Muscle of leg (tissue), 16 donors: ENCODE measurements at places on chromosomes 7 and 10.
A peak's percentile ranks its signal among the peaks of the same experiment; 100 is the strongest.

DNA sequence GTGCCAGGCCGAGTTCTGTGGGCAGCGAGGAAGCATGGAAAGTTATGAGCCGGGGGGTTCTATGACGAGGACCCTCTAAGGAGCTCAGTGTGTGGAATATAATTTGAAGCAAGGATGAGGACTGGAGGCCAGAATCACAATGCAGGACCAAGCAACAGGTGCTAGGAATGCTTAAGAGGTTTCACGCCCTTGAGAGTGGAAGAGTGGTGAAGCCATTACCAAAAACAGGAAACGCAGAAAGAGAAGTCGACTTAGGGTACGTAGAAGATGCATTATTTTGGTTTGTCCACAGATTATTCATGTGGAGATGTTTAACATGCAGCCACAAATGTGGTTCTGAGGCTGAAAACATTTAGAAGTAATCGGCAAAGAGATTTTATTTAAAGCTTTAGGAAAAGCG, 78.7 kb downstream of the PIP4K2A start:
- DNase-seq: no peak

GRCh38 chr10:13920031-13920430, 333.3 kb downstream of the PRPF18 start:
- DNase-seq: no peak

DNA sequence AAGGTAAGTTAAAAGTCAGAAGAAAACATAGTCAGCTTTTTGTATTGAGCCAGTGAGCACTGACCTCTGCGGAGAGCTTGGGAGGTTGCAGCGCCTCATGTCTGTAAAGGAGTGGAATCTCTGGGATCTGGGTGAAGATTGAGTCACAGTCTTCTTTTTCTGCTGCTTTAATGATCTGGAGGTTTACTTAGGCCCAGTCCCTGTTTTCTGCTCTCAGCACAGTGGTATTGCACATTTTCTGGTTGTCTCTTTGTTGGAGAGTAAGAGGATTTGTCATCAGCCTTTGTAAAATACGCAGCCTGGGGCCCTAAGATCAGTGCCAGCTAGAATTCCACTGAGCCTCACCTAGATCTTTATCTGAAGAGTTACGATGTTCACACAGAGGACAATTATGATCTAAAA, 58.3 kb upstream of the GJD4 start:
- no peak for DNase-seq

- no peak for DNase-seq
Observed at GRCh38 chr10:4671451-4672145, 154.4 kb upstream of the AKR1E2 start.

- DNase-seq: no peak
Observed at GRCh38 chr10:116838143-116838725, 11.1 kb upstream of the ENO4 start.

DNA sequence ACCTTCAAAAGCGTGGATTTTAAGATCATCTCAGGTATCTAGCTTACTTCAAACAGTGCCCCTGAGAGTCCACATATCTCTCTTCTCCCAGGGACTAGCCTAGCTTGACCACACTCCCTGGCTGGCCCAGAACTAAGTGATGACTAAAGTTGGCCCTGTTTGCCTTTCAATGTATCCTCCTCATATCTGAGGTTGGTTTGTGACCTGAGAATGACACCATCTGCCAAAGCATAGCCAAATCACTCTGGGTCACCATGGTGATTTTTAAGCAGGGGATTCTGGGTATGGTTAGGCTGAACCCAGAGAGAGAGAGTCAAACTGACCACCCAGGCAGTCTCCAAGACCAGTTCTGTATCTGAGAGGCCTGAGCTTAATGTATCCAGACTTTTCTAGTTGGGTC, 16.2 kb downstream of the CNNM1 start:
- no peak for DNase-seq

DNA sequence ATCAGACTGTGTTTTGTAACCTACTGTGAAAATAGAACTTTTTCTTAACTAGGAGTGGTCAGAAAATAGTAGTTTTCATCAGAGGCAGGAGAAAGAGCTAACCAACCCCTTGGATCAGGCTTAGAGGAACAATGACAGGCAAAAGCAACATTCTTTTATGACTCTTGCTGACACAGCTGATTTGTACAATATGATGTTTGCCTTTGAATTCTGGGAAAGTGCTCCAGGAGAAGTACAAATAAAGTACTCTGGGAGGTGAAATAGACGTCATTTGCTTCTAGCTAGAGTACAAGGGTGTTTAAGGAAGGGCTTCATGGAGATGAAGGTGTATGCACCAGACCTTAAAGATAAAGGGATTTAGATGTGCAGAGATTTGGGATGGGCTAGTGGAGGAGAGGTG, 75.1 kb upstream of the KIAA1217 start:
- no peak for DNase-seq

DNA sequence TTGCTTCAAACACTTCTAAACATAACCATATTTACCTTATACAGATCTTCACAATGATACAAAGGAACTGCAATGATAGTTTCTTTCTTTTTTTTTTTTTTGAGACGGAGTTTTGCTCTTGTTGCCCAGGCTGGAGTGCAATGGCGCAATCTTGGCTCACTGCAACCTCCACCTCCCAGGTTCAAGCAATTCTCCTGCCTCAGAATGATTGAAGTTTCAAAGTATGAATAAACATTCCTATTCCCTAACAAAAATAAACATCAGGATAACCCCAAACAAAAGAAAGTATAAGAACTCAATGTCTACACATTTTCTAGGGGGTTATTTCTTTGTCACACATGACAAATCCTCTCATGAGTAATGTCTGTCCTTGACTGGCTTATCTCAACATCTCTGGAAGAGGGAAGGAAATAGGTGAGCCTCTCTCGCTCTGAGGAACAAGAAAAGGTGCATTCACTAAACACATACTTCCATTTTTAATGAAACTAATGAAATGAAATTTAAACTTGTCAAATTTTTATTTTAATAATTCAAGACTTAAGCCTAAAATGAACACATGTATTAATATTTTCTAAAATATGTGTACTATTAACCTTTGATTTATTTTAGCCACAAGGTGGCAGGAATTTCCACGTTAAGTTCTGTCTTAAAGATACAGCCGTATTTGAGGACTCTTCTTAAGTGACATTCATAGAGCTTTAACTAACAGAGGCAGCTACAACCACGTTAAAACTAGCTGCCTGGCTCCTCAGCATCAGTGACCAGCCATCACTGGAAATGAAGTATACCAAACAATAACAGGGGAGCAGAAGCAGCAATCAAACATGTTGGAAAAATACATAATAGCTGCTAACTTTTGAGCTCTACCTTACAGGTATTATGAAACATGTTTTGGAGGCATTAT, 58.3 kb downstream of the MALSU1 start:
- peak; percentile 76 for DNase-seq

GRCh38 chr7:94297397-94297838, 97.3 kb upstream of the COL1A2 start:
- DNase-seq: peak; percentile 95

DNA sequence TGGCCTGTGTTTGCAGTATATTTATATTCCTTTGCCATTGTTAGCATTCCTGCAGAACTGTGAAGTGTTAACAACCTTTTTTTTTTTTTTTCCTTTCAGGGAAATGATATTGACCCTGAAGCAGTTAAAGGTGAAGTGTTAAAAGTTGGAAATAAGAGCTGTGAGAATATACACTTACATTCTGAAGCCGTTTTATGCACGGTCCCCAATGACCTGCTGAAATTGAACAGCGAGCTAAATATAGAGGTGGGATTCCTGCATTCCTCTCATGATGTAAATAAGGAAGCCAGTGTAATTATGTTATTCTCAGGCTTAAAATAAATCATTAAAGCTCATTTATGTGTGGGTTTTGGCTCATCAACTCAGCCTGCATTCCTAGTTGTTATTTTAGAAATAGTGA, 92.8 kb upstream of the CAPZA2 start:
- no peak for DNase-seq

- DNase-seq: no peak
Observed at GRCh38 chr10:115957786-115958442, 315.1 kb downstream of the GFRA1 start.

GRCh38 chr10:118701529-118702323, 53.0 kb downstream of the CACUL1 start:
- no peak for DNase-seq

DNA sequence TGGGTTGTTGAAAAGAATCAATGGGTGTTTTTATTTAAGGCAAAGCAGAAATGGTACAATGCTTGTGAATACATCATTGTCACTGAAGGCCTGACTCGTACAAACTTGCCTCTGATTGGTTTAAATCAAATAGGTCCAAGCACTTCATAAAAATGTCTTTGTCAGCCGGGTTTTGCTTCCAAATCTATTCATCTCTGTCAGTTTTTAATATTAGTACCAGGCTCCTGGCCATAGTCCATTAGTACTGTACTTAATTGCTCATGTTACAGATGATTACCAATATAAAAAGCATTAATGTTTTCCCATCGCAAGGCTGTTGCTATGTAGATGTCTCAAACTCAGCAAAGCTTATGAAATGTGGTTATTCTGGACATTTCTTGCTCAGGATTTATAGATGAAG, 171.9 kb downstream of the ARID5B start:
- DNase-seq: no peak

GRCh38 chr10:5788969-5789368, 24.3 kb downstream of the GDI2 start:
- no peak for DNase-seq

DNA sequence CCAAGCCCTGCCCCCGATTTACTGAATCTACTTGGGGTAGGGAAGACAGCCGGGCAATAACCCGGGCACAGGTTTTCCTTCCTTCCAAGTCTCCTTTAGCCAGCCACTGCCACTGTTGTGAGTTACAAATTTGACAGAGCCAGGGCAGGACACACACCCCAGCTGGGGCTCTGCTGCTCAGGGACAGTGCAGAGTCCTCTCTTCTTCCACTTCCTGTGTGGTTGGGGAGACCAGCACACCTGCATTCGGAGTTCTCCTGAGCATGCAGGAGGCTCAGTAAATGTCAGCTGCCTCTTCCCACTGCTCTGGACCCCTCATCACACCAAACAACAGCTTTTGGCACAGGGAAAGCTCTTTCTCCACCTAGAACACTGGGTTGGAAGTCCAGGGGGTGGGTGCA, 21.3 kb downstream of the CHST15 start:
- DNase-seq: no peak

DNA sequence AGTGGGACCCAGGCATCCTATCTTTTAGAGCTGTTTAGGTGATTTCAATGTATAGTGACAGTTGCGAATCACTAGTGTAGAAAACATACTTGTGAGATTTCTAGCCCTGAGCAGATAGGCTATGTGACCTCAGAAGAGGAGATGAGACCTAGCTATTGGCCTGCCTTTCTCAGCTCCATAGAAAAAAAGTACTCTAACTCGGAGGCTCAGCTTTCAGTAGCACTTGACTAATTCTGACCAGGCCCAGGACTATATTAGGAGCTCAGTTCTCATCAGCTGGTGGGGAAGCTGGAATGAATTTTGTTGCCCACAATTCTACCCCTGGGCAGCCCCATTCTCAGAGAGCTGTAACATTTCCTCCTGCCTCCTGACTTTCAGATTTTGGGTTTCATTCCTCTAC, 179.9 kb upstream of the NAMPT start:
- DNase-seq: no peak

GRCh38 chr10:6230315-6230714, 27.6 kb downstream of the PFKFB3 start:
- DNase-seq: no peak

DNA sequence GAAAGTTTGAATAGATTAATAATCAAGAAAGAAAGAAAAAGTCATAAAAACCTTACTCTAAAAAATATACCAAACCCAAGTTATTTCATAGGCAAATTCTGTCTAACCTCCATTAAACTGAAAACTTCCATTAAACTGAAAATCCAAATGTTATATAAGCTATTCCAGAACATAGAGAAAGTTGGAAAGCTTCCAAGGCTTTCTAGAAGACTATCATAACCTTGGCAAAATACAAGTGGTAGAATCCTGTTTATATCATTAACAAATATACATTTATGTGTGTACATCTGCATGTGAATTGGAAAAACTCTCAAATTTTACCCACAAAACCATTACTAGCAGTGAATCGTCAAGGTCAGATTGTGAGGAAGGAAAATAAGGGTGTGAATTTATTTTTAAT, 23.9 kb downstream of the TEX36 start:
- DNase-seq: no peak

DNA sequence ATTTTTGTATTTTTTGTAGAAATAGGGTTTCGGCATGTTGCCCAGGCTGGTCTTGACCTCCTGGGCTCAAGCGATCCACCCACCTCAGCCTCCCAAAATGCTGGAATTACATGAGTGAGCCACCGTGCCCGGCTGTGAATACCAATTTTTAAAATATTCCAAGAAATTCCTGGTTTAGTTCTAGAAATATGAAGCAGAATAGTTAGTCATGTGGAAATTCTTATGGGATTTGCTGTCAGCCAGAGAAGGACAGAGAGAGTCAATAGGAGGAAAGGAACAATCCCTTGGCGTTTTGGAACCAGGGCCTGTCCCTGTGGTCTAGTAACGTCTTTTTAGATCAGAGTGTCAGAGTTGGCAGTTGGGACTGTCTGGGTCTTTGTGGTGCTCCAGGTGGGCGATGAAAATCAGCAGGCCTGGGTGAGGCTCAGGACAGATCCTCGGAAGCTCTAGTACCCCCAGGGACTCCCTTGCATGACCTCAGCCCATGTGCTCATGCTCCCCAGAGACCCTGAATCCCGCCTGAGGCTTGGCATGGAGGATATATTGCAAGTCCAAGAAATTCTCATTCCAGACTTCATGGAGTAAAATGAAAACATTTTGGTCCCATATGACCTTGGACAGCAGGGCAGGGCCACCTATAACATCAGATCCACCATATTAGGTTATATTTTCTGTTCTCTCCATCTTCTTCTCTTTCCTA, 7.8 kb downstream of the NODAL start:
- DNase-seq: no peak

DNA sequence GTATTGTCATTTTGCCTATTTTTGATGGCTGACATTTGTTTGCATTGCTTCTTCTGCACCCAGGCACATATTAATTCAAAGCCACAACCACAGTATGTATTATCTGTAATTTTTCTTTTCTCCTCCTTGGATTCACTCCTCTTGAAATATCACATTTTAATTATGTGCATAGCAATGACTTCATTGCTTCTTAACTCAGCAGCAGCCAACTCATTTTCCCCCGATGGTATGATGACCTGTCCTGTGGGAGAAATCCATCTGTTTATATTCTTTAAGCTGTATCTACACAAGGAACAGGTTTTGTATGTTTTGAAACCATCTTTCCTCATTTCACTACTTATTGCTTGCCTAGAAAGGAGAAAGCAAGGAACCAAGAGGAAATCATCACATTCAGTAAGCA, 588.8 kb downstream of the INHBA start:
- DNase-seq: peak; percentile 18
